Colonic mucosa (tissue), 4 donors: ENCODE measurements at places on chromosomes 1 and 21. TPM values are rescaled to one million over a fixed set of nuclear protein-coding genes. Genes with fewer than 3 reads are reported as not detected.

Gene KCNE2
- total RNA-seq = 0.24 TPM

GRCh38 chr1:152050886-152051675, 14.3 kb upstream of the S100A11 start:
- DNase-seq = no peak

DNA sequence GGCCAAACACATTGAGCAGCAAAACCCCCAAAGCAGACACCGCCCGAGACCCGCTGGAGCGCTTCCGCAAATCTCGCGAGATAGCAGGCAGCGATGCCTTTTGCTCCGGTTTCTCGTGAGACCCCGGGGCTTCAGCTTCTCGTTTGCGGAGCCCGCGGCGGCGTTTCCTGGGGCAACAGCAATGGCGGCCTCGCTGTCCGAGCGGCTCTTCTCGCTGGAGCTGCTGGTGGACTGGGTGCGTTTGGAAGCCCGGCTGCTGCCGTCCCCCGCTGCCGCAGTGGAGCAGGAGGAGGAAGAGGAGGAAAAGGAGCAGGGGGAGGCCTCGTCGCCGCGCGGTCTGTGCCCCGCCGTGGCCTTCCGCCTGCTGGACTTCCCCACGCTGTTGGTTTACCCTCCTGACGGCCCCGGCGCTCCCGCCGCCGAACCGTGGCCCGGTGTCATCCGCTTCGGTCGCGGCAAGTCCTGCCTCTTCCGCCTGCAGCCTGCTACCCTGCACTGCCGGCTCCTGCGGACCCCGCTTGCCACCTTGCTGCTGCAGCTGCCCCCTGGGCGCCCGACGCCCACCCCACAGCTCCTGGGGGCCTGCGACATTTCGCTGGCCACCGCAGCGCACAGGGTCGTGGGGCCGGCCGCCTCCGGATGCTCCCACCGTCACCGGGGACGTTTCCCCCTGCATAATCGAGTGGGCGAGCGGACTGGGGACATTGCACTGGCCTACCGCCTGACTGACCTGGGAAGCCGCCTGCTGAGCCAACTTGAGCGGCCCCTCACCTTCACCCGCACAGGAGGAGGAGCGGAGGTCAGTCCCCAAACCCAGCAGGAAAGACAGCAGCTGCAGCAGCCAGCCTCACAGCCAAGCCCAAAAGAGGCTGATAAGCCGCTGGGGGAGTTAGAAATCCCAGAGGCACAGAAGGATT, at the start of gene MAP10:
MAP10 (plus strand) TSS at position 148 of the 917 bp plus-strand sequence; CDS start at position 182, 34 bp downstream.
- DNase-seq = peak; percentile 75

DNA sequence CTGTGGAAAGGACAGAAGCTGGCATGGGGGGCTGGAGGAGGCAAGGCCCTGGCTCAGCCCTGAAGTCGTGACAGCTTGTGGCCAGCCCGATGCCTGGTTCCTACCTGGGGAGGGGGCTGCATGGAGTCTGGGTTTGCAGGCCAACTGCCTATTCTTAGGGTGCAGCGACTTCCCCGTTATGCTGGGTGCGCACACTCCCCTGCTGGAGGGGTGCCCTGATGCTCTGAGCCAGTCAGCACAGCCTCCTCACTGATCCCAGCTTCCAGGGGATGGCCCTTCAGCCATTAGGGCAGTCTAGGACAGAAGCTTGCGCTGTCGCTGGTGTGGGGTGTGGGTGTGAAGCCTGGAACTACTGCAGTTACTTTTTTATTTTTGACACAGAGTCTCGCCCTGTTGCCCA, 30.0 kb upstream of the SLC19A1 start:
- no peak for DNase-seq

DNA sequence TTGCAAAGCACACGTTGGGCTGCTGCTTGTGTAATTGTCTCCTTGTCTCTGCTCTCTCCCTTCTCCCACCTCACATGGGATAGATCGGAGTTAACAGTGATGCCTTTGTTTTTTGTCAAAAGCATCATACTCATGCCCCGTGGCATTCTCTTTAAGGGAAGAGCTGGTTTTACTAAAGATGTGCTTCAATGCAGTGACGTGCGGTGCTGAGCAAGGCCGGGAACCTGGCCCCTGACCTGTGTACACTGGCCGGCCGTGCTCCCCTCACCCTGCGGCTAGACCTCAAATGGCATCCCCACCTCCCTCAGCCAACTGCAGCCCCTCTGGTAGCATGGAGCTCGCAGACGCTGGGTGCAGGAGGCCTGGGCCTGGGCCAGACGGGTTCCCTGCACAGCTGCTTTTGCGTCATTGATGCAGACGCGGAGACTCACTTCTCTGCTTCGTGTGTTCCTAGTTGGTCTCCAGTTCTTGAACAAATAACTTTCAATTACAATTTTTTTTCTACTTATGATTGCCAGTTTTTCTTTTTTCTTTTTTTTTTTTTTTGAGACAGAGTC, 19.9 kb downstream of the AGPAT3 start:
- no peak for DNase-seq

DNA sequence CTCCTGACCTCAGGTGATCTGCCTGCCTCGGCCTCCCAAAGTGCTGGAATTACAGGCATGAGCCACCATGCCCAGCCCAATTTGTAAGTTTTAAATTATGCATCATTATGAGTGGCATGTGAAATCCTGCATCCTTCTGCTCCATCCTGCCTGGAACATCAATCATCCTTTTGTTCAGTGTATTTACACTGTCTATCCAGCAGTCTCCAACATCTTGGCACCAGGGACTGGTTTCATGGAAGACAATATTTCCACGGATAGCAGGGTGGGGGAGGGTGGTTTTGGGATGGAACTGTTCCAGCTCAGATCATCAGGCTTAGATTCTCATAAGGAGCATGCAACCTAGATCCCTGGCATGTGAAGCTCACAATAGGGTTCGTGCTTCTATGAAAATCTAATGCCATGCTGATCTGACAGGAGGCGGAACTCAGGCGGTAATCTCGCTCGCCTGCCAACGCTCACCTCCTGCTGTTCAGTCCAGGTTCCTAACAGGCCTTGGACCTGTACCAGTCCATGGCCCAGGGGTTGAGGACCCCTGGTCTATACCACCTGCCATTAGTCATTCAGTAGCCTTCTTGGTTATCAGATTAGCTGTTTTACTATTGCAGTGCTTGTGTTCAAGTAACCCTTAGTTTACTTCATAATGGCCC, 22.2 kb upstream of the TCEA3 start:
- DNase-seq = no peak

DNA sequence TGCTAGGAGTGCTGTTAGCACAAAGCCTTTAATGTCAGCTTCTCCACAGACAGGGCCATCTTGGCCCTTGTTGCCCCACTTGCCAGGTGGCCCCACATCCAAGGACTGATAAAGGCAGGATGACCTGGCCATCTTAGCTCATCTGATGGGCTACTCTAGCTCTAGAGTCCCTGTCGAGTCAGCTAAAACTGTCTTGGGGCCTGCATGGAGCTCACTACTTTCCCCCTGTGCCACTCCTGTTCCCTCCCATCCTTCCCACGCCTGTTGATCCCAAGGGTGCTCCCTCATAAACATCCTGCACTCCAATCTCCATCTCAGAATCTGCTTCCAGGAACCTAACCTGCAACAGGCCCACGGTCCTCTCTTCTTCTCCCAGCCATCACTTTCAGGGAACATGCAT, 652 bp upstream of the GPX7 start:
- DNase-seq = no peak

GRCh38 chr1:74681851-74682250, 8.3 kb upstream of the ERICH3 start:
- DNase-seq = no peak

DNA sequence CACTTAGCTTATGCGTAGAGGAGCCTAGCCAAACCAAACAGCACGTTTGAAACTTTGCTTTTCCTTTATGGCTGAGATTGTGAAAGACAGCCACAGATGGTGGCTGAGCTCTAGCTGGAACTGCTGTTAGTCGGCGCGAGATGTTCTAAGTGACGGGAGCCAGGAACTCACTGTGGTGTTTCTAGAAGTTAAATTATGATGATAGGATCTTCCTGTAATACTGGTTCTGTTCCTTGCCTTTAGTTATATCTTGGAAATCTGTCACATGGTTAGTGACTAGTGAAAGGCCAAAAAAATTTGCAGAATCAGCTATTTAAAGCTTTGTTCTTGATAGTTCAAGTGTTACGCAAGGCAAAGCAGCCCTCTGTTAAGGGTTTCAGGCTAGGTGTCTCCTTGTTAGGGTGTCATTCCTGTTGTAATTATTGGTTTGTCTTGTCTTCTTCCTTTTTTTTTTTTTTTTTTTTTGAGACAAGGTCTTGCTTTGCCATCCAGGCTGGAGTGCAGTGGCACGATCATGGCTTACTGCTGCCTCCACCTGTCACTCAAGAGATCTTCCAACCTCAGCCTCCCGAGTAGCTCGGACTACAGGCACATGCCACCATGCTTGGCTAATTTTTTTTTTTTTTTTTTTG, 22.6 kb downstream of the AK4 start:
- DNase-seq = no peak

DNA sequence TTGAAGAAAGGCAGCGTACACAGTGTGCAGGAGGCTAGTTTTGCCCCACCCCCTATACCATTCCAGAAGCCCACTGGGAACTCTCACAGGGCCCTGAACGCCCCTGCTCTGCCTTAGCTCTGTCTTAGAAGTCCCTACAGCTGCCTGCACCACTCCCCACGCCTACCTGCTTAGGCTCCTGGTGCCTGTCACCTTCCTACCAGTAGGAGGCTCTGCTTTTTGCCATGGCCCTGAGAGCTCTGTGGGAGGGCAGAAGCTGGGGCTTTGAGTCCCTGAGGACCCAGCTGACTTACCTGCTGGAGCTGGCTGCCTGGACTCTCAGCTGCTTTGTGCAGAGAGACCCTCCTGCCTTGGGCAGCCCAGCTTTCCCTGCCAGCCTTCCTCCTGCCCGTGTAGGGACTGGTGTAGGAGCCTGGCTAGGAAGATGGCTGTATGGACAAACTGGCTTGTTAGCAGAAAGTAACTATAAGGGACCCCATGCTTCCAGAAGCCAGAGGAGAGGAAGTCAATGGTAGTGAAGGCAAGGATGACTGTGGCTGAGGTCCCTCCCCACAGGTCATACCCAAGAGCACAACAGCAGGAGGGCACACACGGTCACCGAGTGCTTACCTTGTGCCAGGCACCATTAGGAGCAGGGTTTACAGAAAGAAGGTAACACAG, 9.8 kb upstream of the CELSR2 start:
- DNase-seq = no peak

GRCh38 chr1:192002063-192002462, 156.2 kb upstream of the RGS18 start:
- no peak for DNase-seq

GRCh38 chr1:232983817-232984567, 33.6 kb downstream of the NTPCR start:
- DNase-seq = no peak

- no peak for DNase-seq
These were observed 1013.8 kb downstream of the PLA2G4A start for GRCh38 chr1:187842406-187843165.

DNA sequence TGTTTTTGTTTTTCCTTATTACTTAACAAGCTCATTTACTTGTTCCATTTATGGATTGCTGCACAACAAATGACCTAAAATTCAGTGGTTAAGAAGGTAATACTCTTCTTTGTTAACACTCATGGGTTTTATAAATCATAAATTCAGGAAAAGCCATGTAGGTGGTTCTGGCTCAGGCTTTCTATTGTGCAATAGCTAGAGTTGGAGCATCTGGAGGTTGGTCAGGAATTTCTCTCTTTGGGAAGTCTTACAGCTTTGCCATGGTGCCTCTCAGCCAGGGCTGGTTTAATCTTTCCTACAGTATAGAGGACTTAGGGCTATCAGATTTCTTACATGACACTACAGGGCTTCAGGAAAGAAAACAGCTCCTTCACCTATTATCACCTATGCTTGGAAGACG, 1677.1 kb downstream of the KCNT2 start:
- no peak for DNase-seq

DNA sequence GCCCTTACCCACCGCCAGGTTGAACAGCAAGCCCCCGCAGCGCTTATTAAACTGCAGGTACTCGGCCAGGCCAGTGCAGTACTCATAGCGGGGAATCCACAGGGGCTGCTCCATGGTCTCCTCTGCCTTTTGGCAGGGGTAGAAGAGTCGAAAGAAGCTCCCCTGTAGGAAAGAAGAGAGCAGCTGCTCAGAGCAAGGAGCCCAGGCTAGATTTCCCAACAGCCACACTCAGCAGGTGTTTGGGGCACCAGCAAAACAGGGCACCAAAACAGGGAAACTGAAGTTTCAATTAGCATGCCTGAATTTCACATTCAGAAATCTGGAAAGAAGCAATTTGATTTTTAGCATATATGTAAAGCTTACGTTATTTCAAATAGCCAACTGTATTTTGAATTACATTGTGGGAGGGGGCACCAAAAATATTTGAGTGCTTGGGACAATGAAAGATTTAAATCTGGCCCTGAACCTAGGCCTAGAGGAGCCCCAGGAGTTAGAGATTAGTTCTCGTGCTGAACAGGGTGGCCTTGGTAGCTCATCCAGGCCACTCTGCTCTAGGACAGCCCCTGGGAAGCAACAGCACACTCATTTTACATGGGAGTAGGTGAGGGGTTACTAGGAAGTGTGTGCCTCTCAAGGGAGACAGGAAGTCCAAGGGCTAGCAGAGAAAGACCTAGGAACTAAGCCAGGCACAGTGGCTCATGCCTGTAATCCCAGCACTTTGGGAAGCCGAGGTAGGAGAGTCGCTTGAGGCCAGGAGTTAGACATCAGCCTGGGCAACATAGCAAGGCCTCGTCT, 8.2 kb downstream of the PAFAH2 start:
- DNase-seq = no peak

DNA sequence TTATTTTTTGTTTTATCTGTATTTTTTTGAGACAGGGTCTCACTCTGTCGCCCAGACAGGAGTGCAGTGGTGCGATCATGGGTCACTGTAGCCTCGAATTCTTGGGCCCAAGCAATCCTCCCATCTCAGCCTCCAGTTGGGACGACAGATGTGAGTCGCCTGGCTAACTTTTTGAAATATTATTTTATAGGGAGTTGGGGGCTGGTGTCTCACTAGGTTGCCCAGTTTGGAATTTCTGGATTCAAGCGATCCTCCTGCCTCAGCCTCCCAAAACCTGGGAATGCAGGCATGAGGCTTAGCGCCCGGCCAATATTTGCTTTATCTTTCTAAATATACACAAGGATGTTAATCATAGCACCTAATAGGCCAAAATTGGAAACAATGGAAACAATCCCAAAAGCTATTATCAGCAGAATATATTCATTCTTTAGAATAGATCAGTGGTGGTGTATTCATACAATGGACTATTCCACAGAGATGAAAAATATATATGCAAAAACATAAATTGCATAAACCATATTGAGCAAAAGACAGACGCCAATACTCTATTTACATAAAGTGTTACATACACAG, 55.9 kb downstream of the DAP3 start:
- DNase-seq = no peak

- no peak for DNase-seq
These were observed 62.8 kb downstream of the PAX7 start for GRCh38 chr1:18693256-18694098.
